T-cell (primary cell): ENCODE measurements at places on chromosomes 1 and 21.
A peak's percentile ranks its signal among the peaks of the same experiment; 100 is the strongest.

DNA sequence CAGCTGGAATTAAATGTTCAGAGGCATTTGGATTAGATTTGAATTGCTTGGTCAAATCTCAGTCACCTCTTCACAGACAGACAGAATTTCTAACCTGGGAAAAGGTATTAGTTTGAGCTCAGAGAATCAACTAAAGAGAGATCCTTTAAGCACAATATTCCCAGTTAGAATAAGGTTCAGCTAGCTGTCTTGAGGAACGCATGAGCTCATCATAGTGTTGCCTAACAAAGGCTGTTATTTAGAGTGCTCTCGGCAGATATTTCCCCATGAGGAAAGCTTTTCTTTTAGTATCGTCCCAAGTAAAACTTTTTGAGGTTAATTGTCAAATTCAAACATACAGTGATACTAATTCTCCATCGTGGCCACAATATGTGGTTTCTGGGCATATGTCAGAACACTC lies 269.9 kb downstream of the HLX start:
- no peak for DNase-seq

DNA sequence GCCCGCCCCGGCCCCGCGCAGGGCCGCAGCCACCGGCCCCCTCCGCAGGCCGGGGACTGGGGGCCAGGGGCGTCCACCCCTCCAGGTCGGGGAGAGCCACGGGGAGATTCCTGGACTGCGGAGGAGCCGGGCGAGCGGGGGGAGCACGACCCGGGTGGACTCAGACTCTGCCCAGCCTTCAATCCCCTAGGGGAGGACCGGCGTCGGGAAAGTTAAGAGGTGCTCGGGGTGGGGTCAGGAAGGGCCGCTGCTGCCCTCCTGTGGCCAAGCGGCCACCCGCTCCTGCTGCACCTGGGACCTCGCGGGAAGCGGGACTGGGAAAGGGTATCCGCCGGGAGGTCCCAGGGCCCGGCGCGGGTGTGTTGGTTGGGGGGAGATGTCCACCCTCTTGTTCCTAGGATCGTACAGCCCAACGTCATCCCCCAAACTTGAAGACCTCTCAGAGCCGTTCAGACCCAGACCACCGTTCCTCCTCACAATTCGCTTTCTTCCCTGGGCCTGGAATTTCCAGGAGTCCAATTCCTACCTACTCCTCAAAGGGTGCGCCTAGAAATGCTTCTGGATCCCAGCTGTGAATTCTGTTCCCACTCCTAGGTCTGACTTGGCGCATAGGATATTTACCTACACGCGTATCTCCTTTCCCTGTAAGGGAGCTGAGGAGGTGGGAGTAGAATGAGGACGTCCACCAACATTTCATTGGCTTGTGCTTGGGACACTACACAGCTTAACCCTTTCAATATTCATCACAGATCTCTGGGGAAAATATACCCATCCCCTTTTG lies 484 bp upstream of the RHOC start:
- peak; percentile 47 for DNase-seq

GRCh38 chr1:147046189-147046862 lies 108.2 kb downstream of the NBPF12 start:
- no peak for DNase-seq

DNA sequence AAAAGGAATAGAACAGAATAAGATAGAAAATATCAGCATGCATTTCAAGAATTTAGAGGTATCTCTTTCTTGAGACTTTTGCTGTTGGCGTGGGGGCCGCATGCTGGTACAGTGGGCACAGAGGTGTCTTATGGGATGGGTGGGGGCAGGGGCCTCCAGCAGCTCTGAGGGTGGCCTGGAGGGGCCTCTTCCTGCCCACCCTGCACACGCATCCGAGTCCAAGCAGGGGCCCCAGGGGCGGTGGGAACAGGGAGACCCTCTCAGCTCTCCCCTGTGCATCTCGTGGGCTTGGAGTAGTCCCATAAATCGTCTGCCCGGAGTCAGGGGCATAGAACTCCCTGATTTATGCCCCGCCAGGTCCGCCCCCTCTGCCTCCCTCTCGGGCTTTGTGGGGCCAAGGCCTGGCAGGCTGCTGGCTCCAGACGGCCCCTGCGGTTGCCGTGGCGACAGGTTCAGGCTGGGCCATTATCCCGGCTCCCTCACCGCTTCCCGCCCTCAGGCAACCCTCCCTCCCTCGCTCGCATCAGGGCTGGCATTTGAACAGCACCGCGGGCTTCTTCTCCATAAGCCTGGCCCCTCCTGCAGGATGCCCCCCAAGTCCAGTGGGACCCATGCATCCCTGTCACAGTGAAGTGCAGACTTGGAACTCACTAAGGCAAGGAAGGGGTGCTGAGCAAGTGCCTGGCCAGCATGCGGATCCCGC lies 133.2 kb upstream of the ZBTB40 start:
- DNase-seq, result no peak

- no peak for DNase-seq
Measured at GRCh38 chr1:152743371-152744145, 14.3 kb upstream of the KPRP start.

- DNase-seq, result no peak
Measured at GRCh38 chr1:36874271-36875060, 159.8 kb downstream of the GRIK3 start.

GRCh38 chr1:16253332-16253922 lies 16.4 kb upstream of the CPLANE2 start:
- DNase-seq, result no peak

- DNase-seq, result no peak
Measured at GRCh38 chr21:23695443-23695842, 1911.8 kb downstream of the MRPL39 start.

DNA sequence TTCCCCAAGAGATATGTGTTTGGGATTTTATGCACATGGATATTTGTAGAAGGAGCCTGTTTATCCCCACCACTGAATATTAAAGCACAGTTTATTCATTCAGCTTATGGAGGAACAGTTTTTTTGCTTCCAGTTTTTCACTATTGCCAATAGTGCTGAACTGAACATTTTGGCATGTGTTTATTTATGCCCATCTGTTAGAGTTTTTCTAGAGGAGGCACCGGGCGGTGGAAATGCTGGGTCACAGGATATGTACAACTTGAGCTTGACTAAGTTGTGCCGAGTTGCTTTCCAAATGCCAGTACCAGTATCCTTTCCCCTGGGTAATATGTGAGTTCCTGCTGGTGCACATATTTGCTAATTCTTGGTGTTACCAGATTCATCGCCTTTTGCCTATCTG lies 111.3 kb downstream of the GREM2 start:
- DNase-seq, result no peak

DNA sequence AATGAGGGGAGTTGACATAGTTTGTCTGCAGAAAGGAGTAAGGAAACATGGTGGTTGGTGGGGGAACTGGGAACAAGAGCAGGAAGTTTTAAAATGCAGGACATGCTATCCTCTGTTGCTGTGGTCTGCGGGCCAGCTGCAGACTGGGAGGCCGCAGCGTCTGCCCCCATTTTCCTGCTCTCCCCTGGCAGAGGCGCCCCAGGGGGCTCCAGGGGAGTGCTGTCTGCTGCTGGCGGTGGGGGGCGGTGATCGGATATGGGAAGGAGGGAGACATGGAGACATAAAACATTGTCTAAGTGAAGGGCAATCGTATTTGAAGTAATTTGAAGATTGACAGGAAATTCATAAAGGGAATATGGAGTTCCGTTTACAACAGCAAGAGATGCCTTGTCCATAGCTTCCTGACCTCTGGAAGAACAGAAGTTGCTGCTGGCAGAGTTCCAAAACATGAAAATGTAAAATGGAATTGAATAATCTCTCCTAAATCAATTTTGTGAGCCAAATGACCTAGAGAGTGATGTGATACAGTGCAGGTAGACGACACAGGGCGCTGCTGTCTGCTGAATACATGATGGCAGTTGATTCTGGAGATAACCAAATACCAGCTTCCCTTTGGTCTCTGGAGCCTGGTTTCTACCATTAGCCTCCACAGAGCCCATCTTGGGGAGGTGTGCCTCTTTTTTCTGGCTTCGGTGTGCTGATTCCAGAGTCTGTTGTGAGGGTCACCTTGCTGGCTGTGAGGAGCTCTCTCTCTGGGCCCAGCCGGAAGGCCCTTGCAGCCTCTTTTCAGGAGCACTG lies 61.0 kb downstream of the PCBP3 start:
- no peak for DNase-seq

- DNase-seq, result no peak
Measured at GRCh38 chr1:110360431-110360830, 21.3 kb downstream of the RBM15 start.

GRCh38 chr1:10033359-10033845 lies 644 bp downstream of the UBE4B start:
- no peak for DNase-seq

- DNase-seq, result no peak
Measured at GRCh38 chr1:116628448-116628847, 39.1 kb downstream of the IGSF3 start.

- no peak for DNase-seq
Measured at GRCh38 chr1:150543500-150544143, 5.6 kb upstream of the ADAMTSL4 start.

DNA sequence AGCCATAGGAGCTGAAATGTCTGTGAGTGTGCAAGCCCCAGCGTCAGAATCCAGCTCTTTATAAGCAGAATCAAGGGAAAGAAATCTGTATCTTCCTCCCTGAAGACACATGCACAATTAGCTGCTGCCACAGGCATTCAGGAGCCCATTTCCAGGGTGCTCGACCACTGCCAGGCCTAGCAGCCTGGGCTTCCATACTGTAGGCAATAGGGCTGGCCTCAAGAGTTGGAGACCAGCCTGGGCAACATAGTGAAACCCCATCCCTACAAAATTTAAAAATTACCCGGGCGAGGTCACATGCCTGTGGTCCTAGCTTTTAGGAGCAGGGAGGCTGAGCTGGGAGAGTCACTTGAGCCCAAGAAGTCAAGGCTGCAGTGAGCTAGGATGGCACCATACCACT lies 41.0 kb downstream of the NEK2 start:
- no peak for DNase-seq

GRCh38 chr1:26126321-26127084 lies 14.9 kb downstream of the PDIK1L start:
- DNase-seq, result peak; percentile 54

DNA sequence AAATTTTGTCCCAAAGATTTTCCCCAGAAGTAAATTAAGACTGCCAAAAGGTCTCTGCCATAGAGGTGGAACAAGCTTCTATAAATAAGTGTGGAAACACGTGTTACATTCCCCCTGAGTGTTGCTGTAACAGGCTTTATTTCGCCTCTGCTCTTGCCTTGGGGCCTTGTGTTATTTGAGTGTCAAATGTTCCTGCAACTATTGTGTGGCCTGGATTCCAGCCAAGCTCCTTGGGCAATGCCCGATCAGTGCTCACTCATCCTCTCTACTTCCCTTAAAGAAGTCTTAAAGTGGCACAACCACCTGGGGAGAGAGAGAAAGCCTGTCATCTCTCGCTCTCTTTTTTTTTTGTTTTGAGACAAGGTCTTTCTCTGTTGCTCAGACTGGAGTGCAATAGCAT lies 156.7 kb downstream of the NR5A2 start:
- no peak for DNase-seq

DNA sequence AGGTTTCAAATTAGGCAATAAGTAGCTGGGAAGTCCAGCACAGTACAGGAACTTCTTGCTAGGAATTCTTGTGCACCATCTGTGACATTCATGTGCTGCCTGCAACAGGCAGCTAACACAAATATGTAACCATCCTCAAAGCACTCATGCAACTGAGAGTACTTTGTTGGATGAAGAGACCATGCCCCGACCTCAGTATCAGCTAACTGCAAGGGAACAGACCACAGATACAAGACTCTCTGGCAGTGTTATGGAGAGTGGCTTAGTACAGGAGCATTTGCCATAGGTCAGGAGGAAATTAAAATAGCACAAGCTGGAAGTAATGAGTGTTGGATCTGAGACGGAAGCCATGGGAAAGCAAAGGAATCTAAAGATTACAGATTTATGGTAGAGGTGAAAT lies 123.6 kb downstream of the LRRC53 start:
- no peak for DNase-seq

DNA sequence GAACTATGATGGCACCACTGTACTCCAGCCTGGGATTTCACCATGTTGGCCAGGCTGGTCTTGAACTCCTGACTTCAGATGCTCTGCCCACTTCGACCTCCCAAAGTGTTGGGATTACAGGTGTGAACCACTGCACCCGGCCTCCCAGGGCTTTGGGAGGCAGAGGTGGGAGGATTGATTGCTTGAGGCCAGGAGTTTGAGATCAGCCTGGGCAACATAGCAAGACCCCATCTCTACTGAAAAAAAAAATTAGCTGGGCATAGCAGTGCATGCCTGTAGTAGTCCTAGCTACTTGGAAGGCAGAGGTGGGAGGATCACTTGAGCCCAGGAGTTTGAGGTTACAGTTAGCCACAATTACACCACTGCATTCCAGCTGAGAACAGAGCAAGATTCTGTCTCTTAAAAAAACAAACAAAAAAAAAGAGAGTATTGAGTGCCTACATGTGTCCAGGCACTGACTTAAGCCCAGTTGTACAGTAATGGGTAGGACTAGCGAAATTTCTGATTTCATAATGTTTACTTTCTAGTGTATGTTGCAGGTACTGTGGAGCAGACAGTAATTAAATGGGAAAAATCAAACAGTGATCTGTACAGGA lies 4.2 kb downstream of the MANEAL start:
- no peak for DNase-seq

DNA sequence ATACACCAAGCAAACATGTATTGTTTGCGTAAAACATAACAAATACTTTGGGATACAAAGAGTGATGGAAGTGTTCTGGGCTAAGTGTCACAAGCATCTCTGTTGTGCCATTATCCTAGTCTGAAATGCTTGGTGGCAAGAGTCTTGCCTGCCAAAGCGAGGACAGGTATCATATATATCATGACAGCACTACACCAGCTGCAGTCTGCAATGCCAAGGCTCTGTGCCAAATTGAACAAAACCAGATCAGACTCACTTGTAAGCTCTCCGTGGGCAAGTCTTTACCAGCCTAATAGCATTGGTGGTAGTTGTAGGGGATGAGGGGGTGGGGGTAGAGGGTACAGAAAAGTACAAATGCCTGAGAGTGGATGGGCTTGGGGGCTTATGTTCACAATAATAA lies 119.2 kb downstream of the RWDD3 start:
- DNase-seq, result no peak

- no peak for DNase-seq
Measured at GRCh38 chr1:85121744-85122143, 73.4 kb upstream of the MCOLN3 start.

DNA sequence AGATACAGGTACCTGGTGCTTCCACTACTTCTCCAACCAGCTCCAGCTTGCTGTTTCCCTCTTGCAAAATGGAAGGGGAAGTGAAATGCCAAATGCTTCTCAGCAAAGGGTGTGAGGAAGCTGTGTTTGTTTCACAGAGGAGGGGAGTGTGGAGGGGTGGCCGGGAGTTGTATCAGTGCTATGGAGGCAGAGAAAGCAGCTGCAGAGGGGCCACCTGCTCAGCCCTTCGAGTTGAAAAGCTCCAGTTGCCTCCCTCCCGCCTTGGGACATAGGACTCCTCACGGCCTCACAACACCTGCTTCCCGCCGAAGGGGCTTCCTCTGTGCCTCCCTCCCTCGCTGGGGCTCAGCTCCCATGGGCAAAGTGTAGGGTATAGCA lies 12.1 kb upstream of the LINGO4 start:
- no peak for DNase-seq

GRCh38 chr1:209416039-209416438 lies 167.5 kb upstream of the CAMK1G start:
- no peak for DNase-seq
